Hepatic stellate cell (primary cell): ENCODE measurements at places on chromosomes 5 and 9.

- DNase-seq: no peak
These were observed 88.9 kb upstream of the BNC2 start for GRCh38 chr9:16959391-16959790.

DNA sequence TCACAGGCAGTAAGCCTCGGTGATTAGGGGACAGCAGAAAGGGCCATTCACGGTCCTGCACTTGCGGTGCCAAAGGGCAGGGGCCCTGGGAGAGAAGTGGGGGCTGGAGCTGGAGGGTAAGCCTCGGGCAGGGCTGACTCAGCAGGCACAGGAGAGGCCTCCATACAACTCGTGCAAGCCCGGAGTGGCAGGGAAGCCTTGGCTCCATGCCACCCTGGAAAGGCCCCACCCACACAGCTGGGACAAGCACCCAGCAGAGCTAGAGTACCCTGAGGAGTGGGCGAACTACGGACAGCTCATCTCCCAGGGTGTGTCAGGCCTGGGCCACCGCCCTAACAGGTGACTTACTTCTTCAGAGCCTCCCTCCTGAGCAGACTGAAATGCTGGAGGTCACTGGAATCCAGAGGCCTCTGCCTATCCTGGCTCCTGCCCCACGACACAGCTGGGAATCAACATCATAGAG lies 5.6 kb upstream of the CAMK2A start:
- peak; percentile 76 for DNase-seq

DNA sequence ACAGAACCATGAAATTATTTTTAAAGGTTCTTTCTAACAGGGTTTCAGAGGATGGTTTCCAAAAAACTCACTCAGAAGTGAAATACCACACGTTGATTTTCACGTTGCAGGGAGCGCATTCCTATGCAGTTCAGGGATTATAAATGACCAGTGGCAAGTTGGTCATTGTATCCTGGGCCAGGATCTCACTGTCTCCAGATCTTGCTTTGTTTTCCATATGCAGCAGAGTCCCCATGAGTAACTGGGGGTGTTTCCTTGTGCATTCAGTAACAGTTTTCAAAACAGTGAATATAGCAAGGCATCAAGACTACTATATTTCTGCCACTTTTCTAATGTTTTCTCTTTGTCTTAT lies 1064.9 kb upstream of the DMAC1 start:
- no peak for DNase-seq

DNA sequence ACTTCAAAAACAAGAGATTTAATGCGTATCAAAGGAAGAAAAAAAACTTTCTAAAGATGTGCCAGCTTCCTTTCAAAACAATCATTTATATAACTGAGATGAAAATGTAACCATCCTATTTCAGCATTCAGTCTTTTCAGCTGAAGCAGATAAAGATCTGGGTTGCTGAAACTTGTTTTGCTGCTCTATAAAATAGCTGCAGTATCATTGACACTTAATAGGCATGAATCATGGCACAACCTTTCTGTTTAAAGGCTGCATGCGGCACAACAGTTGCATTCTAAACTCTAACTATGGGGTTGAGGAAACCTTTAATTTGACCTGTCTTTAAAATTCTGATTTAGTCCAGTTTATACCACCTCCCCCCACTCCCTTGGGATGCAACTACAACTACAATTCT lies 196.7 kb downstream of the MPDZ start:
- no peak for DNase-seq
